SK-N-MC (cell line): ENCODE measurements at places on chromosomes 1 and 21.

DNA sequence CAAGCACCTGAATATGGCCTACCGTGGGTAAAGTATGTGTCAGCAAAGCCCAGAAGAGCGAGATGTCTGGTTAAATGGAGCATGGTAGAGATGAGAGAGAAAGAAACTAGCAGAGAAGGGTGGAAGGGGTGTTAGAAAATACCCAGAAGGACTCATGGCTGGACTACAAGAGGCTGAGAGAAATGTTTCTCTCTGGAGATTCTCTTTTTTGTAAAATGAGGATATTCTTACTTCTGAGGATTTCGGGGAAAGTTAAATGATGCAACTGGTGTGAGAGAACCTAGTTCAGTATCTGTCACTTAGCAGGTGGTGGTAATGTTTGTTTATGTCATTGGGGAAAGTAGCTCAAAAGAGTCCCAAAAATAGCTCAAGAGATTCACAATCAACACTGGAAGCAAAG lies 7.2 kb upstream of the EPS15 start:
- no peak for DNase-seq

- DNase-seq = no peak
Observed at GRCh38 chr1:181969902-181970301, 91.6 kb downstream of the ZNF648 start.

DNA sequence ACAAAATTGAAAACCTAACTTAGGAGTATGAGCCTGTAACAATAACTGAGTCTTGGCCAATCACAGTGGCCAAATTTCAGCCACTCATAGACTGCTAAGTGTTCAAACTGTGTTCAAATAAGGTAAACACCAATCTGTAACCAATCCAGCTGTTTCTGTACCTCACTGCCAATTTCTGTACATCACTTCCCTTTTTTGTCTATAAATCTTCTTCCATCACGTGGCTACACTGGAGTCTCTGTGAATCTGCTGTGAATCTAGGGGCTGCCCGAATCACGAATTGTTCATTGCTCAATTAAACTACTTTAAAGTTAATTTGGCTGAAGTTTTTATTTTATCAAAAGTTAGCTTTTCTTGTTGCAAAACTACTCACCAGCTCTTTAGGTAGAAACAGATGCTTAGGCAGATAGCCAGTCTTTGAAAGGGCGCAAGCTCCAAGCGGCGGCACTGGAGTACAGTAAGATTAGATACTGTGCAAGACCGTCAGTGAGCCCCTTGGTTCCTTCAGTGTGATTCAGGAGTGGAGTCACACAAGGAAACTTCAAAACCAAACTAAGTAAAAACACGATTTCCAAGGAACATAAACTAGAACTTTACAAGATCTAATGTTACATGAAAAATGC lies 43.2 kb upstream of the ADGRL2 start:
- no peak for DNase-seq

DNA sequence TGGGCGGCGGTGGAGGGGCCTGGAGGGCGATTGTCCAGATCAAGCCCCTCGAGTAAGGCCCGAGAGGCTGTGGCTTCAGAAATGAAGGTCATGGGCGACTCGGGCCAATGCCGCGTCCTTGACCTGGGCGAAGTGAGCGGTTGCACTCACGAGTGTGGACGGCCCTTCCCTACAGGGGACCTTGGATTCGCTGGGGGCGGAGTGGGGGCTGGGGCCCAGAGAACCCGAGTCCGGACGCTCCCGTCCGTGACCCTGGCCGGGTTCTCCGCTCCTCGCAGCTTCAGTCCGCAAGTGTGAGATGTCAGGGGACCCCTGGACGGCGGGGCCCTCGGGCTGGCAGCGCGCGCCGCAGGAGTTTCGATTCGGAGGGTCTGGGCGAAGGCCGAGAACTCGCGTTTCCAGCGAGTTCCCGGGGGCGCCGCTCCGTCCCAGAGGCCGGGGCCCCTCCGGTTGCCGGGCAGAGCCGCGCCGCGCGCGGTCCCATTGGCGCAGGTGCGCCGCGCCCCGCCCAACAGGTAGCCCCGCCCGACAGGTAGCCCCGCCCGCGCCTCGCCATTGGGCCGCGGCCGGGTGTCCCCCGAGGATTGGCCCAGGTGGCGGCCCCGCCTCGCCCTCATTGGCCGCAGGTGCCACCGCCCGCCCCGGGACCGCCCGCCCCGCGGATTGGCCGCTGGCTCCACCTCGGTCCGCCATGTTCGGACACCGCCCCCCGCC lies at the start of gene PRKCZ:
Gene PRKCZ (plus strand): TSS at position 694 of the 714 bp plus-strand sequence. CDS start 220 bp downstream, outside the sequence.
- no peak for DNase-seq

- no peak for DNase-seq
Observed at GRCh38 chr1:34645919-34646318, 108.9 kb upstream of the GJB5 start.

- no peak for DNase-seq
Observed at GRCh38 chr1:37714689-37715088, 22.4 kb downstream of the CDCA8 start.

DNA sequence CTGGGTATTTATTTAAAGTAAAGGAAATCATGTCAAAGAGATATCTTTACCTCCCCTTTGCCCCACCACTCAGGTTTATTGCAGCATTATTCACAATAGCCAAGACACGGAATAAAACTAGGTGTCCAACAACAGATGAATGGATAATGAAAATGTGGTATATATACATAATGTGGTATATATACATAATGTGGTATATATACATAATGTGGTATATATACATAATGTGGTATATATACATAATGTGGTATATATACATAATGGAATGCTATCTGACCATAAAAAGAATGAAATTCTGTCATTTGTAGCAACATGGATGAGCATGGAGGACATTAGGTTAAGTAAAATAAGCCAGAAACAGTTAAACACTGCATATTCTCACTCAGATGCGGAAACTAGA lies 262.6 kb upstream of the PLXNA2 start:
- DNase-seq = no peak
